ENCODE measurements at places on chromosomes 12 and 14.

DNA sequence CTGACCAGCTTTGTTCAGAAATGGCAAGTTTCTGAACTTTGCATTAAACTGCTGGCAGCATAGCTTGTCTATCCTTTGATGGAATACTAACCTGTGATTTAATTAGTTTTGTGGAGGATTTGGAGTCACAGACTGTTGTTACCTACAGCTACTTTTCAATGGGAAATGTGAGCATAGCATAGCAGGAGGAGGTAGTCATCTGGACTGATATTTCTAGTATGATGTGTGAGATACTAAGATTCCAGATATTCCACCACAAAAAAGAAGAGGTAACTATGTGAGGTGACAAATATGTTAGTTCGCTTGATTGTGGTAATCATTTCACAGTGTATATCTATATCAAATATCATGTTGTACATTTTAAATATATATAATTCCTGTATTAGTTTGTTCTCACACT is 833.0 kb downstream of the SLC6A15 start:
- DNase-seq, result no peak

- DNase-seq, result no peak
These were observed 25.5 kb upstream of the BCDIN3D start for GRCh38 chr12:49868449-49868848.

GRCh38 chr14:65936342-65936975 is 523.9 kb downstream of the FUT8 start:
- DNase-seq, result no peak

- DNase-seq, result no peak
These were observed 113.4 kb downstream of the CRADD start for GRCh38 chr12:93790472-93791152.

GRCh38 chr12:114011711-114012110 is 45.6 kb upstream of the RBM19 start:
- no peak for DNase-seq

All from GM06990 (cell line).